ENCODE measurements at places on chromosomes 4 and X.

GRCh38 chr4:75867130-75867529 lies 35.1 kb downstream of the PPEF2 start:
- DNase-seq, result no peak

- DNase-seq, result no peak
These were observed 109.0 kb downstream of the RPS6KA6 start for GRCh38 chrX:84078991-84079390.

DNA sequence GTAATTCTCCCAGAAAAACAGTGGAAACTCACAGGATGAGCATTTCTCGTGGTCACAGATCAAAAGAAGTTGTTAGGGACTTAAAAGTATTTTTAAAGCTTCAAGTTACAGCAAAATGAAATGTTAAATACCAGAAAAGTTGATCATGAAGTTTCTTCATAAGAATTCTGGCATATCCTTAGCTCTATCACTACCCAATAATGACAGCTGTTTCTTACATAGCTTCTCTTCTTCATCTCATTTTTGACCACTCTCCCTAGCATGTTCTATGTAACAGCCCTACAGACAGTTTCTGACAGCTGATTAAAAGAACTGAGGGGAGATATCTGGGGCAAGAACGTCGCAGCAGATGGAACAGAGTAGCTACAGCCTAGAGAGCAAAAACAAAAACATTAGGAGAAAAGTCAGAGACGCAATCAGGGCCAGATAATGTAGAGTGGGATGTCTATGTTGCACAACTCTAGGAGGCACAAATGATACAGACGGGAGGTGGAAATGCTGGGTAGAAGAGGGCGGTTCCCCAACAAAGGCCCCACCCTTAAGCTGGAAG lies 108.7 kb downstream of the CORIN start:
- DNase-seq, result no peak

GRCh38 chr4:143188136-143189088 lies 3.7 kb downstream of the USP38 start:
- DNase-seq, result no peak

DNA sequence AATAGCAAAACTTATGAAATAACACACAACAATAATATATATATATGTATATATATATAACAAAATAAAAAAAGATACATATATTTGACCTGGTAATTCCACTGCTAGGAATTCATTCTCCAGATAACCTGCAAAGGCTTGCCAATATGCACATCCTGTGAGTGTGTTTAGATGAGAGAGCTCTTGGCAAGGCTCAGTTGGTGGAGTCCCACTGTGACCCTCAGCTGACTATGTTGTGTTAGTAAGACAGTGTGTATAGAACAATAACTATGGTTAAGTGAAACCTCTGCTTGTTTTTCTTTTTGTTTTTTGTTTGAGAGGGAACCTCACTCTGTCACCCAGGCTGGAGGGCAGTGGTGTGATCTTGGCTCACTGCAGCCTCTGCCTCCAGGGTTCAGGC lies 39.5 kb upstream of the RBMX start:
- DNase-seq, result peak; percentile 49

DNA sequence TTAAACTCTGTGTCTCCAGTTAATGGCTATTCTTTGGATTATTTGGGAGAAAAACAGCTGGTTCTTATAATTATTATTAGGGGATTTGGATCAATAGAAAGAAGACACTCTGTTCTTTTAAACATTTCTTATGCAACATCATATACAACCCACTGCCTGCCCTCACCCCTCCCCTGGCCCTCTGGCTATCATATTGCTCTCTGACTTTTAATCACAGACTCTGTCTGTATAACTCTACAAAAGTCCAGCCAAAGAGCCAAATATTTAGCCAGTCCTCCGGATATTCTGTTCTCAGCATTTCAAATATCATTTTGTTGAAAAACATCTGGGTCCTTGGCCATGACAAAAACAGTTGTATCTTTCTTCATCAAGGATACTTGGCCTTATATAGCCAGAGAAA lies 19.0 kb upstream of the PACRGL start:
- DNase-seq, result no peak

GRCh38 chr4:111635646-111636045 lies 509.6 kb upstream of the FAM241A start:
- DNase-seq, result no peak

GRCh38 chr4:83387476-83388312 lies 53.0 kb upstream of the HPSE start:
- DNase-seq, result no peak

GRCh38 chr4:57124145-57124544 lies 14.0 kb upstream of the IGFBP7 start:
- no peak for DNase-seq

- DNase-seq, result no peak
These were observed 90.4 kb upstream of the RASGEF1B start for GRCh38 chr4:81562093-81562492.

DNA sequence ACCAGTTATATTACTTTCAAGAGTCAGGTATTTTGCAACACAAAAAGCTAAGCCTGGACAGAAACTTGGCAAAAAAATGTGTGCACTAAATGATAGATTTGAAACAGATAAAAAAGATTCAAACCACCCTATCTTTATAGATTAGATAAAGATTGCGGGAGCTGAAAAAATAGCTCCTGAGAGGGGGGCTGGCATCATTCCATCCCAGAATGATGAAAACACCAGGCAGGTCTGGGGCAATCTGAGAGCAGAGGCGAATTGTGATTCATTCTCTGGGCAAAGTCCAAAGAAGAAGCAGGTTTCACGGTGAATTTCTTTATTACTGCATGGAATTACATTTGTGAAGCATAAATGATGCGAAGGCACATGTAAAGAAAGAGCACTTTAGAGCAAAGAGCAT lies 168.5 kb upstream of the DMD start:
- DNase-seq, result no peak

Data from smooth muscle cell of the brain vasculature (primary cell).